ENCODE measurements at places on chromosomes 3 and 15.

GRCh38 chr3:114666623-114667022 is 372.8 kb downstream of the TIGIT start:
- DNase-seq = no peak

- DNase-seq = no peak
Measured at GRCh38 chr15:62998262-62998890, 44.2 kb upstream of the TPM1 start.

DNA sequence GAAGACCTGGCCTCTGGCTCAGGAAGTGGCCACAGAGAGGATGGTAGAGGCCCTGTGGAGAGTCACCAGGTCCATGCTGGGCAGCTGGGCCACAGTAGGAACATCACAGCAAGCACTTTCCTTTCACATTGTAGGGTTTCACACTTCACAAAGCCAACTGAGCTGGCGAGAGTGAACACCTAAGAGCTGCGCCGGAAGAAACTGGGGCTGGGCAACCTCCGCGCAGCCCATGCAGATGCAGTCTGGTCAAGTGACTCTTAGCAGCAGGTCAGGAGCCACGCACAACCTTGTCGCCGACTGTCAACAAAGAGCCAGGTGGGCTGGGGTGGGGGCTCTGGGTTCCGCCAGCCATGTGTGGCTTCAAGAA is 15.3 kb upstream of the SHISA5 start:
- no peak for DNase-seq

- peak; percentile 46 for DNase-seq
Measured at GRCh38 chr3:190526787-190527762, 13.2 kb downstream of the IL1RAP start.

DNA sequence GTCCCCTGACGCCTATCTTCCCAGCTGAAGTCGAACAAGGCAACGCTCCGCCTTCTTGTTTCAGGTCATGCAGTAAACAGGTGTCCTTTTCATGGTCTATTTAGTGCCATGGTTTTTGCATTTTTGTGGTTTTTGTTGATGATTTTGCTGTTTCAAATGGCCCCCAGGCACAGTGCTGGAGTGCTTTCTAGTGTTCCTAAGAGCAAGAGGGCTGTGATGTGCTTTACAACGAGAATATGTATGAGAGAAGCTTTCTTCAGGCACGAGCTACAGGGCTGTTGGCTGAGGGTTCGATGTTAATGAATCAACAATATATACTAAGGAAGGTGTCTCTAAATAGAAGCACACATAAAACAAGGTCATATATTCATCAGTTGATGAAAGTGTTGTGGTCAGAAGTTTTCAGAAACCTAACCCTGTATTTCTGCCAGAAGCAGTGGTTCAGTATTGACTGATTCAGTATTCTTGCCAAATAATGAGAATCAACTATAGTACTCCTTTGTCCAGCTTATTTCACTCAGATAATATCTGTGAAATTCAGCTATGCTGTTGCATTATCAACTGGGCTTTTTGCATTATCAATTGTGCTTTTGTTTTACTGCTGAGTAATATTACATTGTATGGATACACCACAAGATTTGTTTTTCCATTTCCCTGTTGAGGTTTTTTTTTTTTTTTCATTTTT is 18.5 kb downstream of the LIMD1 start:
- DNase-seq = no peak

DNA sequence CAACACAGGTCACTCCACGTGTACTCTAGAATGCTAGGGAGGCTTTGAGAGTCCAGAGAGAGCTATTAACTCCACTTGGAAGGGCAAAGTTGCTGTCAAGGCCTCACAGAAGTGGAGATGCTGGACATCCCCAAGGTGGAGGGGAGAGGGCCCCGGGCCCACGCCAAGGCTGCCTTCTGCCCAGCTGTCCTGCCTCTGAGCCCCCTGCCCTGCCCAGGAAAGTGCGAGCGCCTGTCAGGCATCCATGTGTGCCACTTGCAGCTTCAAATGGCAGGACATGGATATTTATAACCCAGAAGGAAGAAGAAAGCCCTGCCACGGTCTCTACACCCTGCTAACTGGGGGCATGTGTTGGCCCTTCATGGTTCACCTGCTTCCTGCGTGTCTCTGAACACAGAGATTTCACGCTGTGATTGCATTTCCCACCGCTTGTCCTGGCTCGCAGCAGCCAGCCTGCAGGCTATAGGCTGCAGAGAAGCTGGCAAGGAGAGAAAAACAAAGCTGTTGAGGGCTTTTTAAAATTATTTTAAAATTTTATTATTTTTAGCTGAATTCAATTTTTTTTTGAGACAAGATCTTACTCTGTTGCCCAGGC is 17.0 kb downstream of the ANKDD1A start:
- DNase-seq = no peak

DNA sequence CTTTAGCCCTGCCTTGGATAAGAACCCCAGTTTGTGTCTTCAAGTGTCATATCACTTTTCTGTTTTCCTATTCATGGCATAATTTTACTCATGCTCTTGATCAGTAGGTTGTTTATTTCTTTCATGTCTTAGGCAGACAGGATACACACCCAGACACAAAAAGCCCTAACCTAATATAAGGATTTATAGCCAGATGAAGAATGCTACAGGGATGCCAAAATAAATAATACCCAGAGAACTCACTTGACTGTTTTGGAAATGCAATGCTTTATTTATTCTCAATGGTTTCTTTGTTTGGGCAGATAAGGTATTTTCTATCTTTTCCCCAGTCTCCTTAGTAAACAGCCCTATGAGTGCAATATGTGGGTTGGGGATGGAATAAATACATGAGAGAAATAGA is 424.0 kb upstream of the PDZRN3 start:
- DNase-seq = no peak

DNA sequence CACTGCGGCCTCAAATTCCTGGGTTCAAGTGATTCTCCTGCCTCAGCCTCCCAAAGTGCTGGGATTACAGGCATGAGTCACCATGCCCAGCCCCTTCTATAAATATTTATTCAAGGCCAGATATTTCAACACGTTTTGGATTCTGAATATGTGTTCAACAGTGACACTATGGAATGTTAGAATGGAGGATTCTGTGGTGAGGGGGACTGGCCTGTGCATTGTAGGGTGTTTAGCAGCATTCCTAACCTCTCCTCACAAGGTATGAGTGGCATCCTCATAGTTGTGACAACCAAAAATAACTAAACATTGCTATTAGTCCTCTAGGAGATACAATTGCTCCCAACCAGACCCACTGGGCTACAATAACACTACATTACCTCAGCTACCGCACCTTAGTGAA is 104.0 kb upstream of the ATP10A start:
- no peak for DNase-seq

DNA sequence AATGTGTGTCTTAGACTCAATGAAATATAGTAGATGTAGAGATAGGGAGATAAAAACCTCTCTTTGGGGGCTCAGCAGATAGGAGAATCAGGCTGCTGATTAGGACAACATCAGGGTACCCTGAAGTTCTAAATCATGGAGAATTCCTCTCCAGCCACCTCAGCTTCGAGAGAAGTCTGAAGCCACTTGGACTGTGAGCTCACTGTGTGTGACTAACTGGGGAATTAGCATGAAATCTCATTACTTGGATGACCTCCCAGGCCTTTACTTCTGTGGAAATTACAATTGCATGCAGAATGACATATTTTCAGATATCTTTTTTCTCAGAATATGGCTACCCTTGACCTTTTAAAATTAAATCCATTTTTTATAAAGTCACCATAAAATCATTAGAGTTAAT is 128.0 kb upstream of the MRPL3 start:
- DNase-seq = peak; percentile 39

DNA sequence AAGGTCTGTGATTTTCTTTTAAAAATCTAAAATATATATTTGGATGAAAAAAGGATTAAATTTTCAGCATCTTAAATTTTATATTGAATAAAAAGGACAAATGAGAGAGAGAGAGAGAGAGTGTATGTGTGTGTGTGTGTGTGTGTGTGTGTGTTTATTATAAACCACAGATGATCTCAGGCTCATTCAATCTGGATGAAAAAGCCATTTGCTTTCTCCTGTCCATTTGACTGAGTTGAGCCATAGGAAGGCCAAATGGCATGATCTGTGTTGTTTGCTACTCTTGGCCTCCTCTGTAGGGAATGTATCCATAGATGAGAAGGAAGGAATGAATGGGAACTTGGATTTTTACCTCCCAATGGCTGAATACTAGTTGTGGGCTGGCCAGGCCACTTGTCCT is 92.5 kb upstream of the MEX3B start:
- DNase-seq = no peak

DNA sequence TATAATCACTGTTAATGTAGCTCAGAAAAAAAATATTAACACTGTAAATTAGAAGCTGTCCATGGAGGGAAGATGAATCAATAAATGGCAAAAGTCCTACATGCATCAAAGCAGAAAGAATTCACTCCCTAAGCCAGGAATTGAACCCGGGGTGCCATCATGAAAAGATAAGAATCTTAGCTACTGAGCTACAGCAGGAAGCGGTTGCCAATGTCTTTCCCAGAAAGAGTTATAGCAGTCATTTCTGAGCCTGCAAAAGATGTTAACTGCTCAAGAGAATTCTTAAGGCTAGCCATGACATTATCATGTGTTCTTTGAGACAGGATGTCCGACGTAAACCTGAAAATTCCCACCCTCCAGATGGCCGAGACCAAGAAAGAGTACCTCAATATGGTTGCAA is 47.4 kb upstream of the MKRN3 start:
- DNase-seq = no peak

DNA sequence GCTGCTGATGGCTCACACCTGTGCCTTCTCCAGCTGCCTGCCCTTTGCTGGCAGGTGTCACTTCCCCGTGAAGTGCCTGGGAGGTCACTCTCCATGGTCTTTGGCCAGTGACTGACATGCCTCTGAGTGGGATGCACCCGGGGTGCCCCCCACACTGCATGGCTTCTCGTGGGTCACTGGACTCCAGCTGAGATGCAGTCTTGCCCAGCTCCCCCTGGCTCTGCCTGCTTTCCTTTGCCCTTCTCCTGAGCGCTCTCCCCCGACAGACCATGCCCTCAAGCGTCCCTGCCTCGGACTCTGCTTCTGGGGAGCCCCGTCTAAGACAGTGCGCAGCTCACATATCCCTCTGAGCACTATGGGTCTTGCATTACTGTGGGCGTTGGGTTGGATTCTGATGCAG is 14.4 kb downstream of the FBLN2 start:
- DNase-seq = no peak

- no peak for DNase-seq
Measured at GRCh38 chr15:87712211-87712610, 544.3 kb downstream of the NTRK3 start.

GRCh38 chr3:141542989-141543388 is 56.2 kb downstream of the RASA2 start:
- no peak for DNase-seq

- DNase-seq = no peak
Measured at GRCh38 chr3:171044384-171044783, 17.9 kb upstream of the SLC2A2 start.

DNA sequence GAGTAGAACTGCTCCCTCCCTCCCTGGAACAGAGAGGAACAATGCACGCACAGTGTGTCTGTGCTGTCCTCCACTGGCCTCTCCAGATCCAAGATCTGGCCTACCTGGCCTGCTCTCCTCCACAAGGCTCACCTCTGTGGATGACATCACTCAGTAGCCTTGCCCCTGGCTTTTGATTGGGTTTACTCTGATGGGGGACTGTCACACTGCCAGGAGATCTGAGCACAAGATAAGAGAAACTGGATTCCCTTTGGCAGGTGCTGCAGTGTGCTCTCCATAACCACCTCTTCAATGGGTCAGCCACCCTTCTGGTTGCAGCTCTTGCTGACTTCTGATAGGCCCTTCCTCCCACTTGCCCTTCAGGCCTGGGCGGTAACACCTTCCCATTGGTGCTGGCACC is 22.6 kb upstream of the ANO10 start:
- DNase-seq = no peak

DNA sequence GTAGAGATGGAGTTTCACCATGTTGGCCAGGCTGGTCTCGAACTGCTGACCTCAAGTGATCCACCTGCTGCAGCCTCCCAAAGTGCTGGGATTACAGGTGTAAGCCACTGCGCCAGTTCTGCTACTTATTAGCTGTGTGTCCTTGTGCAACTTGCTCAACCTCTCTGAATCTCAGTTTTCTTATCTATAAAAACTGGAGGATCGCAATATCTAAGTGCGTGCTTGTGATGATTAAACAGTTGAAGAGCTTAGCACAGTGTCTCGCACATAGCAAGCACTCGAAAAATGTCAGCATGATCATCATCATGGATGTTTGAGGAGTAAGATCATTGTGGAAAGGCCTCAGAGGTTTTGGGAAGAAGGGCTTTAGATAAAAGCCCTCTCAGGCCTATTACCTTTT is 10.8 kb downstream of the CLCN2 start:
- no peak for DNase-seq

DNA sequence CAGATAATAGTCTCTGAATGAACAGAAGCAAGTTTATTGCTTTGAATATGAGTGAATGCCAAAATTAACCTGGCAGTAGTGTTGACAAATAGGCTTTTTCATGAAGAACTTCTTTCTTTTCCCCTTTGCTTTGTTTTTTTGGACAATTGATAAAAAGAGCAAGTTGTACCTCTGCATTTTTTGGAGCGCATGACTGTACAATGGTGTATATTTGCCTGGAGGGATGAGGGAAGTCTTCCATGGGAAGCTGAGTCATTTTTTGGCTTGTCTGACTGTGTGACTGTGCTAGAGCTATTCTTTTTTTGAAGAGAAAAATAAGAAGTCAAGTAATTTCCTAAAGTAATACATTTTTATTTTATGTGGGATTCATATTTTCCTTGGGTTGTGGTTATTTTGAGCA is 186.9 kb downstream of the KLHL25 start:
- DNase-seq = peak; percentile 74

GRCh38 chr15:75827691-75828090 is 15.6 kb upstream of the UBE2Q2 start:
- no peak for DNase-seq

Data from AG08395 (cell line).